BJ (cell line): ENCODE measurements at places on chromosomes 12 and 14. TPM values are rescaled to one million over a fixed set of nuclear protein-coding genes. Genes with fewer than 3 reads are reported as not detected.
A peak's percentile ranks its signal among the peaks of the same experiment; 100 is the strongest.

- no peak for DNase-seq
Observed at GRCh38 chr14:100303179-100303578, 3.1 kb downstream of the SLC25A29 start.

Gene CTSG
- not detected in 2 replicates for polyA plus RNA-seq

DNA sequence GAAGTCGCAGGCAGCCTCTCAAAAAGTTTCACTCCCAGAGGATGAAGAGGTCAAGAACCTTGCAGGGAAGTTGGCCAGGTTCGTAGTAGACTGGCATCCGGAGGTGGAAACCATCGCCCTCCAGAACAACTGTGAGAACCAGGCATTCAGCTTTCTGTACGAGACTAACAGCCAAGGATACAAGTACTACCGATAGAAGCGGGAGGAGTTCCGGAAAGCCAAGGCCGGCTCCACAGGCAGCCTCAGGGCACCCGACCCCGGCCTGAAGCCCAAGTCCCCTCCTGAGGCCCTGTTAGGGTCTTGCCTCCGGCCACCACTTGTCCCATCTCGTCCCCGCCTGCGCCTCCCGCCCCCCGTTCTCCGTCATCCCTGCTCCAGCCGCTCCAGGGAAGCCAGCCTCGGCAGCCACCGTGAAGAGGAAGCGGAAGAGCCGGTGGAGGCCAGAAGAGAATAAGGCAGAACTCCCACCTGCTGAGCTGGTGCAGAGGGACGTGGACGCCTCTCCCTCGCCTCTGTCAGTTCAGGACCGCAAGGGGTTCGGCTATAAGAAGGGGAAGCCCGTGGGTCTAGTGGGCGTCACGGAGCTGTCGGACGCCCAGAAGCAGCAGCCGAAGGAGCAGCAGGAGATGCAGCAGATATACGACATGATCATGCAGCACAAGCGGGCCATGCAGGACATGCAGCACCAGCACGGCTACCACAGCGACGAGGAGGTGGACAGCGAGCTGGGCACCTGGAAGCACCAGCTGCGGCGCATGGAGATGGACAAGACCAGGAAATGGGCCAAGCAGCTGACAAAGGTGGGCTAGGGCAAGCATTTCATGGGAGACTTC, 366.8 kb upstream of the ATXN7L3B start:
- no peak for DNase-seq

Gene CDC42BPB
- 41.4 and 66.5 TPM in 2 replicates for polyA plus RNA-seq

GRCh38 chr12:10153271-10154144, 18.4 kb downstream of the OLR1 start:
- no peak for DNase-seq

DNA sequence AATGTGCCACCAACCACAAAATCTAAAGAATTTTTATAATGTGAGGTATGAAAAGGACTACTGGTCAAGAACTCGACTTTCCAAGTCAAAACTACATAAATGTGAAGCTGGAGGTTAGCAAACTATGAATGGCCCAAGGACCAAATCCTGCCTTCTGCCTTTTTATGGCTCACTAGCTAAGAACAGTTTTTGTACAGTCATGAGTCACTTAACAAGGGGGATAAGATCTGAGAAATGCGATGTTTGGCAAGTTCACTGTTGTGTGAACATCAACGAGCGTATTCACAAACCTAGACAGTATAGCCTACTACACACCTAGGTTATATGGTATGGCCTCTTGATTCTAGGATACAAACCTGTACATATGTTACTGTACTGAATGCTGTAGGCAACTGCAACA, 28.2 kb downstream of the FERMT2 start:
- DNase-seq, result peak; percentile 38
